ENCODE measurements at places on chromosomes 7 and 10.

- no peak for DNase-seq
Observed at GRCh38 chr7:25359471-25360059, 131.3 kb upstream of the NPVF start.

DNA sequence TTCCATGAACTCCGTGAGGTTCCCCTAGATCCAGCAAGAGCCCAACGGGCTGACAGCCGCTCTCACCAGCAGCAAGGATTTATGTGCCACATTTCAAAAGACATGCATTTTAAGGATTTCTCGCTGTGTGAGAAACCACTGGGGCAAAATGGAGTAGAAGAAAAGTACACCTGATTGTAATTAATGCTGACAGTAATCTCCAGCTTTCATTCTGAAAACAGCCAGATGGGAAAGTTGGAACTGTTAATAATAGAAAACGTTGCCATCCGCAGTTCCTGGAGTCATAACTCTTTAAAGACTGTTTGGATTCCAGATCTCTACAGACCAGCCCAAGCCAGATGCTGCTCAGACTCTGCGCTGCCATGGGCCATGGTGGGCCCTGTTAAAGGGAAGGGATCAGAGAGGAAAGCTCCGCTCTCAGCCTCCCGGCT, 216.9 kb upstream of the GLI3 start:
- DNase-seq, result no peak

GRCh38 chr7:363626-364025, 73.7 kb downstream of the FOXL3 start:
- peak; percentile 25 for DNase-seq

DNA sequence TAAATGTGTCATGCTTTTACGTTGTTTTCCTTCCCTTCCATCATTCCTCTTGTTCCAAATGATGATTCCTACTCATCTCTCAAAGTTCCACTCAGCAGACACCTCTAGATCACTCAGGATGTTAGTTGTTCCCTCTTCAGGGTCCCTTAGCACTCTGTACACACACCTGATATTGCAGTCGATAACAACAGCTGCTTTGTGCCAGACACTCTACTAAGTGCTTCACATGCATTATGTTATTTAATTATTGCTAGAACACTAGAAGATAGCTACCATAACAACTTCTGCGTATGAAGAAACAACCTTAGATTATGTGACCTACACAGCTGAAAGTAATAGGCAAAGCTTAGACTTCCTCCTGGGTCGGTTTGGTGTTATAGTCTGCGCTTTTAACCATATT, 29.6 kb downstream of the PCBD1 start:
- DNase-seq, result no peak

- DNase-seq, result no peak
Observed at GRCh38 chr7:114956702-114957101, 34.8 kb downstream of the MDFIC start.

All from CD4-positive, alpha-beta T cell treated with Interleukin-2 at 100 ng/mL for 4 hours (primary cell).